ENCODE measurements at places on chromosomes 16 and 17.

DNA sequence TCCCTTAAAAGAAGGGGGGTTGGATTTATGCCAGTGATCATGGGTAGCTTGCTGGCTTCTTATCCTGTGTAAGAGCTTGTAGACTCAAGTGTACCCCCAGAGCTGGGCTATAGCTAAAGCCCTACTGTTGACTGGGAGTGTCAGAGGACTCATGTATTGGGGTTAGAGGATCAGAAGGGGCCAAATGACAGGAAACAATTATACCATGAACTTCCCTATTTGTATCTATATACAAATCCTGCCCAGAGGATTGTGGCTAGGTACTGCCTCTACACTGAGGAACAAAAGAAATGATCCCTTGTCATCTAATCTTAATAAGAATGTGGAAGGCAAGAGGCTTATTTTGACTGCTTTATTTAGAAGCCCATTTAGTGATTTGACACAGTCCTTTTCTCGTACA is 14.3 kb downstream of the ZP2 start:
- DNase-seq = no peak

GRCh38 chr17:80805032-80805751 is 186.4 kb upstream of the CHMP6 start:
- no peak for DNase-seq

DNA sequence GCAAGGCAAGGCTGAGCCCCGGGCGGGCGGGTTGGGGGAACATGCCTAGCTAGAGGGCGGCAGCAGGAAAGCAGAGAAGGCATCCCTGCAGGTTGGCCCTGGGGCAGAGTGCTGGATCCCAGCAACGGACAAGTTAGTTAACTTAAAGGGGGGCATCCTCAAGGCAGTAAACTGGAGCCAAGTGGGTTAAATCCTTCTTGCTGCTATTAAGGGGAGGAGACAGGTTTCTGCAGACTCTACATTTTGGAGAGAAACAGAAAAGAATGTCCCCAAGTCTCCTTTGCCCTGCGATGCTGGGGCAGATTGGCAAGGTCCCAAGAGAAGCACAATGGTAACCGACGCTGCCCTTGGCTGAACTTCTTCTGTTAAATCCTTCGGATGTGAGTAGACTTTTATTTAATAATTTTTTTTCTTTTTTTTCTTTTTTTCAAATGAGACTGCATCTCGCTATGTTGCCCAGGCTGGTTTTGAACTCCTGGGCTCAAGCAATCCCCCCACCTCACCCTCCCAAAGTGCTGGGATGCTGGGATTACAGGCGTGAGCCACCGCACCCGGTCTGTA is 14.0 kb downstream of the ATP5PD start:
- no peak for DNase-seq

GRCh38 chr17:10513299-10514067 is 4.9 kb downstream of the MYH1 start:
- DNase-seq = no peak

- no peak for DNase-seq
Observed at GRCh38 chr17:2188971-2189630, 114.5 kb downstream of the SMG6 start.

- no peak for DNase-seq
Observed at GRCh38 chr17:82388223-82388921, 16.8 kb downstream of the UTS2R start.

DNA sequence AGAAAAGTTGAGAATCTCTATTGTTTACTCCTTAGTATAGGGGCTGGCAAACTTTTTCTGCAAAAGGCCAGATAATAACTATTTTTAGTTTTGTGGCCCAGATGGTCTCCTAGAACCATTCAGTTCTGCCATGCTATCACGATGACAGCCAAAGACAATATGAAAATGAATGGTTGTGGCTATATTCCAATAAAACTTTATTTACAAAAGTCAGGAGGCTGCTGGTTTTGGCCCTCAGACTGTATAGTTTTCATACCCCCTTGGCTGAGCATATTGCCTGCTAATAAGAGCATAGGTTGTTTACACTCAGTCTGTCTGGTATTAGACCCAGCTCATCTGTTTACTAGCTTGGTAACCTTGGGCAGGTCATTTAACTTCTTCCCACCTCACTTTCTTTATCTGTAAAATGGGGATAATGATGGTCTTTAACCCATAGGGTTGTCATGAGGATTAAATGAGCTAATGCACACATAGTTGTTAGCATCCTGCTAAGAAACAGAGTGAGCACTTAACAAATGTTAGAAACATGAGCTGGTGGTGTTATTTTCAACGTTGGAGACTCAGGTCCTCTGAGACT is 156.3 kb downstream of the MSI2 start:
- DNase-seq = no peak

DNA sequence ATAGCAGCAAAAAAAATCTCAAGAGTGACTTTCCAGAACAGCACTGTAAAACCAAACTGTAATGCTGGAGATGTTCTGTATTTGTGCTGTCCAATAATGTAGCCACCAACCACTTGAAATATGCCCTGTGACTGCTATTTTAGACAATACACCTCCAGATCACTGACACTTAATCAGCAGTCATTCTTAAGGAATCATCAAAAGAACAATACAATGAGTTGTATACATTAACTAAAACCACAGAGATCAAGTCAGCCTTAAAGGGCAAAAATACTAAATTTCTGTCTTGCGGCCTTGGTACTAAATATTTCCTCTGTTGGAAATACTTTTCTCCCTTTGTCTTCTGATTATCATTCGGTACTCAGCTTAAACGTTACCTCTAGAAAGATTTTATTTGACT is 33.6 kb upstream of the ANKFY1 start:
- no peak for DNase-seq

DNA sequence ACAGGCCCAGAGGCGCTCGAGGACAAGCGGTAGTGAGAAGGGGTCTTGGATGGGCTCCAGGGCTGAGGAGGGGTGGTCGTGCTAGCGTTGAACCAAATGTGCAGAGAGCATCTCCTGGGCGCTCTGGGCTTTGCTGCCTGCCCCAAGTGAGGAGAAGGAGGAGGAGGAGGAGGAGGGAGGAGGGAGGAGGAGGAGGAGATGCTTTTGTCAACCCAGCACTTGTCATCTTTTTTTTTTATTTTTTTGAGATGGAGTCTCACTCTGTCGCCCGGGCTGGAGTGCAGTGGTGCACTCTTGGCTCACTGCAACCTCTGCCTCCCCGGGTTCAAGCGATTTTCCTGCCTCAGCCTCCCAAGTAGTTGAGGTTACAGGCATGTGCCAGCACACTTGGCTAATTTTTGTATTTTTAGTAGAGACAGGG is 59.8 kb downstream of the PGS1 start:
- no peak for DNase-seq

GRCh38 chr16:8554022-8554421 is 36.3 kb downstream of the TMEM114 start:
- DNase-seq = no peak

GRCh38 chr17:72373910-72374741 is 253.3 kb downstream of the SOX9 start:
- DNase-seq = no peak

GRCh38 chr17:42629411-42630009 is 20.0 kb downstream of the TUBG1 start:
- DNase-seq = no peak

- no peak for DNase-seq
Observed at GRCh38 chr16:85256190-85256739, 144.0 kb upstream of the CIBAR2 start.

- DNase-seq = no peak
Observed at GRCh38 chr17:42708588-42708987, 26.3 kb downstream of the CNTNAP1 start.

GRCh38 chr17:32503251-32504165 is 16.7 kb downstream of the CDK5R1 start:
- DNase-seq = no peak

GRCh38 chr16:53789137-53789536 is 85.2 kb downstream of the FTO start:
- peak; percentile 34 for DNase-seq

- no peak for DNase-seq
Observed at GRCh38 chr16:88631384-88631783, 7.0 kb upstream of the IL17C start.

DNA sequence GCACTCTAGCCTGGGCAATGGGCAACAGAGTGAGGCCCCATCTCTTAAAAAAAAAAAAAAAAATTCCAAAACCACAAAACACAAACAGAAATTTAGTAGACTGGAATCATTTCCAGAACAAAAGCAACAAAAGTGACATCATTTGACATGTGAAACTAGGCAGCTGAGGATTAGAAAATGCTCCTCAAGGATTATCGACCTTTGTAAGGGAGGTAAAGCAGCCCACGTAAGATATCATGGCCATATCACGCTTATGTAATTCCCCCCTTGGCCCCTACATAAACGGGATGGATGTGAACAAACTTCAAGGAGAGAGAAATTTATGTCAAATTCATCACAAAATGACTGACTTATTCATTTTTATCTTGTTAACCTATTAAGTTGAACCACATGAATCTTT is 83.3 kb downstream of the WDR59 start:
- DNase-seq = no peak

- no peak for DNase-seq
Observed at GRCh38 chr16:27052007-27052406, 14.7 kb upstream of the C16orf82 start.

- no peak for DNase-seq
Observed at GRCh38 chr16:62036101-62036801, at the start of gene CDH8. CDH8 (minus strand) TSS chr16:62036438; CDS start chr16:62021403, 15,035 bp downstream.

GRCh38 chr16:17386229-17386628 is 84.5 kb downstream of the XYLT1 start:
- DNase-seq = no peak

DNA sequence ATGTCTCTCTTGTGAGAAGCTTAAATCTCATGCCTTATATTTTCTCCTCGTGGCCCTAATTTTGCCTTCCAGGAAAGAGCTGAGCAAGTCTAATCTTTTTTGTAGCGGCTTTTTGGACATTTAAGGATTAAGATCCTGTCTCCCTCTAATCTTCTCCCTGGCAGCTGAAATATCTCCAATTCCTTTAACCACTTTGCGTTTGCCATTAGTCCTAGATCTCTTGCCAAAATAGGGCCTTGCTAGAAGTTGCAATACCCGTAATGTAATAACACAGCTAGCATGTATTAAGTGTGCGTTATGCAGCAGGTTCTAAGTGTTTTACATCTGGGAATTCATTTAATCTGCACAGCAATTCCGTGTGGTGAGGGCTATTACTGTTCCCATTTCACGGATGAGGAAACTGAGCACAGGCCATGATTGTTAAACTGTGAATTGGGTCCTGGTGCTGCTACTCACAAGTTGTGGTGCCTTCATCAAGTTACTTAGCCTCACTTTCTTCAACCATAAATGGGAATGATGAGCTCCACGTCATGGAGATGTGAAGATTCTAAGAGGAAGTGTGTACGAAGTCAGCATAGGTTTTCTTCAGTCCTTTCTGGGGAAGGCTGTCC is 198.9 kb upstream of the ASIC2 start:
- no peak for DNase-seq

GRCh38 chr16:66161942-66162341 is 204.5 kb upstream of the CDH5 start:
- DNase-seq = no peak

- DNase-seq = no peak
Observed at GRCh38 chr16:27390151-27390550, 11.8 kb upstream of the IL21R start.

GRCh38 chr17:58334661-58335060 is 6.1 kb upstream of the TSPOAP1 start:
- no peak for DNase-seq

DNA sequence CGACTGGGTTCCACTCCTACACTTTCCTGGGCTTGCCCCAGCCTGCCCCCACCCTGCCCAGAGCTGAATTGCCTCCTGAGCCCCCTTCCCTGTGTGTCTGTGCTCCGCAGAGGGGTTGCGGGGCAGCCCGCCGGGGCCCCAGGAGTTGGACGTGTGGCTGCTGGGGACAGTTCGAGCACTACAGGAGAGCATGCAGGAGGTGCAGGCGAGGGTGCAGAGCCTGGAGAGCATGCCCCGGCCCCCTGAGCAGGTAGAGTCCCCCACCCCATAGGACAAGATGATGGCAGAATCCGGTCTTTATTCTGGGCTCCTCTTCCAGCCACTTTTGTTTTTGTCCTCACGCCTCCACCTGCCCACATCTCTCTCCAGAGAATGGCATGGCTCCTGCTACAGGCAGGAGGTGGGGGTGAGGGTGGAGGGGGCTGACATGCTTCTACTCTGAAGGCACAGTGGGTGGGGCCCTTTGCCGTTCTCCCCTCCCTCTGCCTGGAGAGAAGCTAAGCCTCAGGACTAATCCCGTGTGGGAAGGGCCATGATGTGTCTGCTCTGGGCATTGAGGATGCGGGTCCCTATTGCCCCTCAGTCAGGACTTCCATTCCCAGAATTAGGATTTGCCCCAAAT is 3.5 kb downstream of the ACBD4 start:
- no peak for DNase-seq

- DNase-seq = no peak
Observed at GRCh38 chr17:82384051-82384729, 12.6 kb downstream of the UTS2R start.

- no peak for DNase-seq
Observed at GRCh38 chr16:46885960-46886763, 2.0 kb downstream of the GPT2 start.

- DNase-seq = no peak
Observed at GRCh38 chr17:80890196-80890920, 101.3 kb upstream of the CHMP6 start.

GRCh38 chr17:78600181-78600721 is 23.1 kb upstream of the DNAH17 start:
- DNase-seq = no peak

DNA sequence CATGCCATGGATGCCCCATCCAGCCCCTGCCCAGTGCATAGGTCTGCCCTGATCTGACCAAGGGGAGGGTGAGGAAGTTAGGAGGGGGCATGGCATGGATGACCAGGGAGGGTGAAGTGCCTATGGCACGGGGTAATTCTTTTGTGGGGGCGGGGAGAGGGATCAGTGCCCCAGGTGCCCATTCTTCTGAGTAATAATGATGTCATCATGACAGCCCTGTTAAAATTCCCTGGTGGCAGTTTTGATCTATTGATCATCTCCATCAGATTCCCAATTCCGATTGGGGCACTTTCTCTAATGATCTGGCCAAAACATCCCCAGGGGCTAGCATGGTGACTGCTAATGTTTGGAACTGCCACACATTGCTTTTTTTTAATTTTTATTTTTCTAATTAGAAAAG is 392.2 kb downstream of the UTP18 start:
- DNase-seq = no peak

DNA sequence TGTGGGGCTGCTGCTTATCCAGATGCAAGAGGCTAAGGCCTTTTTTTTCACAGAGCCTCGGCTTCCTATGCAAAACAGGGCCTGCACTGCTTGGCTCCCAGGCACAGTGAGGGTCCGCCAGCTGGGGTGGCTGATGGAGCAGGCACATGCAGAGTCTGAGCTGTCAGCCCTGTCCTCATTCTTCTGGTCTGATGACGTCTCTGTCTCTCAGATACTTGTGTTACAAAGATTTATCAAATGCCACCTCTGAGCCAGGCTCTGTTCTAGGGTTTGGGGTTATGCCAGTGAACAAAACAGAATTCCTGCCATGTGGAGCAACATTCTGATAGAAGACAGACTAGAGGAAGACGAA is 4.8 kb downstream of the RNF40 start:
- DNase-seq = no peak

Measured in AG08396 (cell line).